ENCODE measurements at places on chromosomes 2 and 18. TPM values are rescaled to one million over a fixed set of nuclear protein-coding genes. Genes with fewer than 3 reads are reported as not detected.
A peak's percentile ranks its signal among the peaks of the same experiment; 100 is the strongest.

Gene POTEI
- 0.07 TPM for total RNA-seq

Gene PLEK
- total RNA-seq = not detected

Gene KLHL41
- total RNA-seq = 1.4 TPM

Gene AFF3
- 113 TPM for total RNA-seq

Gene GREB1
- total RNA-seq = 0.52 TPM

- DNase-seq = no peak
- no peaks in the 10 kb centered on the region for H3K36me3 ChIP-seq
- H3K27ac ChIP-seq = no peak overlapping the region
- no peak overlapping the region for H3K4me3 ChIP-seq
Measured at GRCh38 chr2:52794581-52794980, 973.0 kb upstream of the CHAC2 start.

- no peak overlapping the region for H3K4me3 ChIP-seq
- H3K4me1 ChIP-seq = peaks cover 38% of the 10 kb centered on the region
- DNase-seq = no peak
- no peaks in the 10 kb centered on the region for H3K27me3 ChIP-seq
- no peaks in the 10 kb centered on the region for H3K36me3 ChIP-seq
Measured at GRCh38 chr18:55839343-55839742, 251.4 kb upstream of the TCF4 start.

GRCh38 chr2:32118055-32118454, 47.6 kb upstream of the SLC30A6 start:
- H3K4me1 ChIP-seq = no peaks in the 10 kb centered on the region
- H3K36me3 ChIP-seq = peaks cover 4% of the 10 kb centered on the region
- no peak overlapping the region for H3K27ac ChIP-seq
- H3K27me3 ChIP-seq = no peaks in the 10 kb centered on the region
- no peak for DNase-seq

DNA sequence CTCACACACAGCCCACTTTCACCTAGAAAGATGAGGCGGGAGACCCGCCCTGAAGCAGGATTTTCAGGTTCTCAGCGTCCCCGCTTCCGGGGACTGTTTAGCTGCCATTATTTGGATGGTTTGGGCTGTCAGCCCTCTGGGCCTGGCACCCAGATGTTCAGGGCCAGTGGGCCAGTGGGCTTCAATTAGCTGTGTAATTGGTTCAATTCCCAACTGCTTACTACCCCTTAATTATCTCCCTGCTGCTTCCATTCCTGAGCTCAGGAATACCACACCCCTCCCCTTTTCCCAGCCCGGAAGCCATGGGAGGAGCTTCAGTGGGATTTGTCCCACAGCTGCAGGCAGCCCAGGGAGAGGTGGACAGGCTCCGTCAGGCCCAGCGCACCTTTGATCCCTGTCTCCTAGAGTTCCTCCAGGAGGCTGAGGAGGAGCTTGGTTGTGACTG, 114.1 kb upstream of the MYCN start:
- no peak for DNase-seq
- peaks cover 18% of the 10 kb centered on the region for H3K27me3 ChIP-seq
- no peak overlapping the region for H3K27ac ChIP-seq
- no peaks in the 10 kb centered on the region for H3K36me3 ChIP-seq
- peaks cover 5% of the 10 kb centered on the region for H3K4me1 ChIP-seq

GRCh38 chr2:226994775-226995174, 158.9 kb downstream of the RHBDD1 start:
- no peaks in the 10 kb centered on the region for H3K36me3 ChIP-seq
- DNase-seq = no peak
- H3K4me1 ChIP-seq = peaks cover 15% of the 10 kb centered on the region
- H3K27ac ChIP-seq = no peak overlapping the region
- no peak overlapping the region for H3K4me3 ChIP-seq
- H3K27me3 ChIP-seq = no peaks in the 10 kb centered on the region

DNA sequence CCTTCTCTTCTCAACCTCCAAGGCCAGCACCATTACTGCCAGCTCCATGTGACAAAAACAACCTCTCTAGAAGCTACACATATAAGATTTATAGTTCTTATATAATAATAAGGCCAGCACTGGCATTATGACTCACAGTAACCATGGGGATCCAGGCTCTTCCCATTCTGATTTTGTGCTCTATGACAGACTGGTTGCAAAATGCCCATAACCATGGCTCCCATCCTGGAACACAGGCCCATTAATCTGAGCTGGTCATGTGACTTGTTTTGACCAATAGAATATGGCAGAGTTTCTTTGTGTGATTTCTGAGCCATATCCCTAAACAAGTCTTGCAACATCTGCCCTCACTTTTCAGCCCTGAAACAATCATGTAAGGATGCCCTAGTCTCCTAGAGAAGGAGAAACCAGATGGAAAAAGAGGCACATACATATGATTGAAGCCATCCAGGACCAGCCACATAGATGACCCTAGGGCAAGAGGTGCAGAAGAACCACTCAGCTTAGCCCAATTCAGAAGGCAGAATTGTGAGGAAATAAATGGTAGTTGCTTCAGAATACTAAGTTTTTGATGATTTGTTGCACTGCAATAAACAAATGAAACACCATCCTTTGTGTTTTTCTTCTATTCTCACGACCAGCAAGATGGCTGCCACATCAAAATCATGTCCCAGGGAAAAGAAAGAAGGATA, 173.9 kb downstream of the SUCLG1 start:
- no peak overlapping the region for H3K27ac ChIP-seq
- no peak for DNase-seq
- H3K4me1 ChIP-seq = no peaks in the 10 kb centered on the region
- H3K27me3 ChIP-seq = peaks cover 6% of the 10 kb centered on the region
- H3K4me3 ChIP-seq = no peak overlapping the region
- no peaks in the 10 kb centered on the region for H3K36me3 ChIP-seq

DNA sequence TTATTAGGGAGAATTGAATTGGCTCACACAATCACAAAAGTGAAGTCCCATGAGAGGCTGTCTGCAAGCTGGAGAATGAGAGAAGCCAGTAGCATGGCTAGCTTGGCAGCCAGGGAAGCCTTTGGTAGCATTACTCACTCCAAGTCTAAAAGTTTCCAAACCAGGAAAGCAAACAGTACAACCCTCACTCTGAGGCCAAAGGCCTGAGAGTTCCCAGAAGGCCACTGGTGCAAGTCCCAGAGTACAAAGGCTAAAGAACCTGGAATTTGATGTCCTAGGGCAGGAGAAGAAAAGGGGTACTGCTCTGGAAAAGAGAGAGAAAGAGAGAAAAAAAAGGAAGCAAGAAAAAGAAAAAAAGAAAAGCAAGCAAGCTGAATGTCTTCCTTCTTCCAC, 318.2 kb downstream of the RND3 start:
- DNase-seq = no peak
- H3K4me1 ChIP-seq = peaks cover 58% of the 10 kb centered on the region
- H3K4me3 ChIP-seq = no peak overlapping the region
- peak overlapping the region; percentile 90 for H3K27ac ChIP-seq
- no peaks in the 10 kb centered on the region for H3K27me3 ChIP-seq

GRCh38 chr18:35311496-35311895, 21.5 kb upstream of the ZSCAN30 start:
- H3K27me3 ChIP-seq = no peaks in the 10 kb centered on the region
- H3K27ac ChIP-seq = no peak overlapping the region
- no peak overlapping the region for H3K4me3 ChIP-seq
- no peak for DNase-seq
- peaks cover 10% of the 10 kb centered on the region for H3K4me1 ChIP-seq

DNA sequence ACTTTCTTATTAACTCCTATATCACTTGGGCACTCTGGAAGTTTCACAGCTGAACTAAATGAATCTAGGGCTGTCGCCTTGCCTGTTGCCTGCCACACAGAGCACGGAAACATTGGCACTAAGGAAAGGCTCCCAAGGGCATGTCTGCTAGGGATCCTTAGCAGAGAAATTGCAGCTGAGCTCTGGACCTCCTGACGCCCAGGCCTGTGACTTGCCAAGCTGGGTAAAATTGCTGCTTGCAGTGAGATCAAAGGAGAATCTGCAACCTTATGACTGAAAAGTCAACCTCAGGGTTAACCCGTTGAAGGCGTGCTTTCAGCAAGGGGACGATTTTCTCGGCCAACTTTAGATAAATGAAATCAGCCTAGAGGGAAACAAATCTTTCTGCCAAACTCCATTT, 189.8 kb downstream of the NCK2 start:
- no peak overlapping the region for H3K4me3 ChIP-seq
- H3K4me1 ChIP-seq = peaks cover 7% of the 10 kb centered on the region
- no peak for DNase-seq
- H3K27me3 ChIP-seq = peaks cover 5% of the 10 kb centered on the region
- no peak overlapping the region for H3K27ac ChIP-seq

DNA sequence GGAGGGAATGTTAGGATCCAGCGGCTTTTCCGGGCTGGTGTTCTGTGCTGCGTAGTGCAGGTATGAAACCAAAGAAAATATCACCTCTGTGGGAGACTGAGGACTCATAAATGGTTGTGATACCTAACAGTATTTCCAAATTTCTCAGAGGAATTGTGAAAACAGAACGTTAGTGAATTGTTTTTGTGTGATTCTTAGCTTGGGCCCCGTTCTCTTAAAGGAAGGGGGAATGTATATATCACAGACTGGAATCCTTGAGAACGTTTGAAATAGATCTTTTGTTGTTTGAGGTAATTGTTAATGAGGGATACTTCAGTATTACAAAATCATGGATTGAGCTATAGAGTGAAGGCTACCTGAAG, 834 bp downstream of the ZNF638 start:
- peak overlapping the region; percentile 100 for H3K4me3 ChIP-seq
- H3K4me1 ChIP-seq = peaks cover 40% of the 10 kb centered on the region
- DNase-seq = no peak

- no peaks in the 10 kb centered on the region for H3K27me3 ChIP-seq
- peaks cover 40% of the 10 kb centered on the region for H3K36me3 ChIP-seq
- H3K4me3 ChIP-seq = no peak overlapping the region
- H3K4me1 ChIP-seq = peaks cover 6% of the 10 kb centered on the region
Measured at GRCh38 chr2:60764736-60765534, 8.9 kb downstream of the PAPOLG start.

DNA sequence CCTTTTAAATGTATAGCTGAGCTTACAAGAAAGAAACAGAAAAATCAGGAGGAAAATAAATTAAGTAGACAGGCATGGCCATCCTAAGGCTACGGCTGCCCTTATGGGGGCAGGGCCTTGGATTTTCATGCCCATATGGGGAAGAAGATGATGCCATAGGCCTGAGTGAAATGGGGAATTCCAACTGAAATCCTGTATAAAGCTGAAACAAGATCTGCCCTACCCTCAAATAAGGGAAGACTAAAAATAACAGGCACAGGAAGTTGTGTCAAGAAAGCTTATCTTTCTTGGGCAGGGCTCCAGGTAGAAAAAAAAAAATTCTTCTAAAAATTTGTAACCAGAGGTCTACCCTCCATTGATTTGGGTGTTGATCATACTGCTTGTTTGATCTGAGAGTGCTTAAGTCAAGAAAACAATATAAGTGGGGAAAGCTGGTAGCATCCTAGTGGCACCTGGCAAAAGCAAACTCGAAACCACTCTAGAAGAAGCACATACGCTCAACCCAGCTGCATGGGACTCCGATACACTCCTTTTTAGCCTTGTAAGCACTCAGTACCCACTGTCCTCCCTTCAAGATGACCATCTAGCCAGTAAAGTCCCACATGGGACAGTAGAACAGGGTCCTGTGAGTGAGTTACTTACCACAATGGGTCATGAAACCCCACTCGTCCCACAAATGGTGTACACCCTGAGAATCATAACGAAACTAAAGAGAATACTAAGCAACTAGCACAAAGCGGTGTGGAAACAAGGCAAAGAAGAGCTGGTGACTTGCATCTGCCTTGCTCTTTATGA, 22.3 kb downstream of the DNAH7 start:
- no peak overlapping the region for H3K4me3 ChIP-seq
- H3K4me1 ChIP-seq = peaks cover 3% of the 10 kb centered on the region
- no peak for DNase-seq
- peaks cover 15% of the 10 kb centered on the region for H3K27me3 ChIP-seq

DNA sequence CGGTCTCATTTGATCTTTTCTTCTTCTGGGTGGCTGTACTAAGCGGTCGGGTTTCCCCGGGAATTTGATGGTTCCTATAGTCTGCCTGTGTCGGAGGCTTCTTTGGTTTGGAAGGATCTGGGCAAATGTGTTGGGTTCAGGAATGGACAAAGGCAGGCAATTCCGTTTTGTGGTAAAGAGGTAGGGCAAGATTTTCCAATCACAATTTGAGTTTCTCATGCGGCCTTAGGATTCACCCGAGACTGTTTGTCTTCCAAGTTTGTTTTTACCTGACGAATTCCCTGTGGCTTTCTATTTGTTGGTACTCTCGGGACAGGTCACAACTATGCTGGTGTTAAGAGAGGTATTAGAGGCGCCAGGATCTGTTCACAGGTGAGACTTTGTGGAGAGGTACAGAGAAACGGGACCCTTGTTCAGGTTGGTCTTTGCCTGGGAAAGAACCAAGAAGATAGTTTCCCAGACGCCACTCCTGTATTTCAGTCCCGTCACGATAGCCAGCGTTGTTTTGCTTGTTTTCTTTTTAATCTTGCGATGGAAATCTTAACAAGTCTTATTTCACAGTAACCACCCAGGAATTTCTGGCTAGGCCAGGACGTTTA, 3.0 kb downstream of the SP5 start:
- no peak overlapping the region for H3K27ac ChIP-seq
- H3K36me3 ChIP-seq = peaks cover 3% of the 10 kb centered on the region
- peaks cover 58% of the 10 kb centered on the region for H3K27me3 ChIP-seq

DNA sequence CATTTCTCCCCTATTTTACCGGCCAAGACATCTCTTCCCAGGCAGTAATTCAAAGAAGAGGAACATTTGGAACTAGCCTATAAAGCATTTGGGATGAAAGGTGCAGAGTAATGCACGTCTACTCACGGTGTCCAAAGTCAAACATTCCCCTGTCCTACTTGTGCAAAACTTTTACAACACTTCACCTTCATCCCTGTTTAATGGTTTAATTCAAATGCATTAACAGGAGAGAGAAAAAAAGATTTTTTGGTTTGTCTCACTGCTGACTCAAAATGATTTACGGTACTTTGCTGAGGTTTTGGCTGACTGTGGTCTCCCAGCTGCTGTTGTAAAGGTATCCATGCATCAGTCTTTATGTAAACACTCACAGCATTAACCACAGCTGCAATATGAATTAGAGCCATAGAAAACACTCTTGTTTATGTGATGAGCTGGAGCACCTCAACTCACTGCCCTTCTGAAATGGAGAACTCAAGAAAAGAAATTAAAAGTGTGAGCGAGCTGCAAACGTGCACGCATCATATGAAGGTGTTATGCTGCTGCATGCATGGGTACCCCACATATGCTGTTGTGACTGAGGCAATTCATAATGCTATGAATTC, 220.5 kb downstream of the PIEZO2 start:
- H3K4me1 ChIP-seq = peaks cover 61% of the 10 kb centered on the region
- no peak for DNase-seq
- H3K27me3 ChIP-seq = no peaks in the 10 kb centered on the region
- peak overlapping the region; percentile 94 for H3K27ac ChIP-seq
- H3K4me3 ChIP-seq = no peak overlapping the region
- no peaks in the 10 kb centered on the region for H3K36me3 ChIP-seq

Measured in chondrocyte (in vitro differentiated cells).